CD8-positive, alpha-beta T cell (primary cell): ENCODE measurements at places on chromosomes 11 and 22.
A peak's percentile ranks its signal among the peaks of the same experiment; 100 is the strongest.

DNA sequence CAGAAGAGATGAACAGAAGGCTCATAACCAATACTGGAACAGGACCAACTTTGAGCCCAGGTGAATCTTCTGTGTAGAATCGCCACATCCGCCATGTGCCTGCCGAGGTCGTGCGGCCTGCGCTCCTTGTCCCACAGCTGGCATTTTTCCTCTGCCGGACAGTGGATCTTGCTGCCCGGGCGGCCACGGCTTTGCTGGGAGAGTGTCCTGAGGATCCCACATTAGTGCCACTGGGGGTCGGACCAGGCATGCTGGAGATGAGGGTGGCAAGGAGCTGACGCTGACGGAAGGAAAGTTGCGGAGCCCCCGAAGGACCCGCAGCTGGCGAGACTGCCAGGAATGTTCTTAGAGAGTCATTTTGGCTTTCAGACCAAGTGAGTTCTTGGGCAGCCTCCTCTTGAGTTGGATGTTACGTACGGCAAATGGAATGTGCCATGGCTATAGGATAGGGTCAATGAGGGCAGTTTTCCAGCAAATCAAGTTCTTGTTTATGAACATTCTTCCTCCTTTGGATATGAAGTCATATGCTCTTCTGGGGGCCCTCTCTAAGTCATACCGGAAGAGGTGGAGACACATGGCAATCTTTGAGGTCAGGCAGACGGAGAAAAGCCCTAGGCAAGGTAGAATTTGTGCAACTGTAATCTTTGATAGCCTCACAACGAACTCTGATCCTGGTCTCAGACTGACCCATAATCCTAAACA lies 57.4 kb upstream of the NUP160 start:
- DNase-seq, result no peak

DNA sequence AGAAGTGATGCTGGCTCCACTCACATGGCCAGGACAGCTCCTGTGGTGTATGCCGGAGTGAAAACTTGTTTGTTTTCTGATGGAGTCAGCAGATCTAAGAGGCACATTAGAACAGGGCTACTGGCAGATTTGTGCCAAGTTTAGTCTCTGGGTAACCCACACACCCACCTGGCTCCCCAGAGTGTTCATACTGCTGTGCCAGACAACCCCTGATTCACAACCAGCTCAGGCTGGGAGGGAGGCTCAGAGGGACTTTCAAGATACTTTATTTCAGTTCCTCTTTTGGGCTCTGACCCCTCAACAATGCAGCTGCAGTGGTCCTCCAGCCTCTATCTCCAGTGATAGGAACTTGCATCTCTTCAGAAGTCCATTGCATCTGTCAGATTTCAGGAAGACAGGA lies 8.5 kb downstream of the NTM start:
- no peak for DNase-seq

DNA sequence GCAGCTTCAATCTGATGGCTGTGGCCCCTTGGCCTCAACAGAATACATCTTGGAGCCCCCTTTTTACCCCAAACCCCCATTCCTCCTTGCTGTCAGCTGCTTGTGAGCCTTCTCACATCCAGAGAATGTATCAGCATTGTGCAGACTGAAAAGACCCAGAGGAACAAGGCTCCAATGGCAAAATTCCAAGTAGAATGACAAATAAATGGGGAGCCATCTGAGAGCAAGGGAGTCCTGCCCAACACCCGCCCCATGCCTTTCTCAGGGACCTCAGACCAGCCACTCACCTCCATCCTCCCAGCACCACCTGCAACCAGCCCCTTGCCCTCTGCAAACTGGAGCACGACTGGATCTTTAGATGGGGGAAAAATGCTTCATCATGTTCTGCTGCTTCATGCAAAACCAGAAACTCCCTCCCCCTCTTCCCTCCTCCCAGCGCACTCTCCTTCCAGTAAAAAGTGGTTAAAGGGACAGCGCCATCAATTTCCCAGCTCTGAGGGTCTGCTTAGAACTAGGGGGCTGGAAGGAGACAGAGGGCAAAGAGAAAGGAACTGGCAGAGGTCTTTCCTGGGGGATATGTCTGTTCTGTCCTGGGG lies 2.2 kb upstream of the NEFH start:
- DNase-seq, result no peak

- DNase-seq, result no peak
These were observed 211.7 kb downstream of the C11orf91 start for GRCh38 chr11:33488971-33489370.

- DNase-seq, result no peak
These were observed 423 bp upstream of the RTN3 start for GRCh38 chr11:63680834-63681320.

DNA sequence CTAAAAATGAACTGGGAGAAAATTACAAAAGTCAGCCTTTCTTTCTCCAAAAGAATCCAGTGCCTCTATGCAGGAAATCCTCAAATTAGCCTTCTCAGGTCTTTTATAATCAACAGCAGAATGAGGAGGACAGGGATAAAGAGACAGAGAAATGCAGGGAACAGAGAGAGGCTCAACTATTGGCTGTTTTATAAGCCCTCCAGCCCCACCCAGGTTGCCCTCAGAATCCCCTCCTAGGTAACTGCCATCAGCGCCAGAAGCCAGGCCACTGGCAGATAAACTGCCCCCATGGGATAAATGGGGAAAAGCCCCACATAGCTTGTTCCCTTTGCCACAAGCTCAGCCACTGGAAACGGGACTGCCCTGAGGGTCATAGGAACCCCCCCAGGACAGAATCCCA lies 10.9 kb upstream of the HMOX1 start:
- DNase-seq, result no peak

- DNase-seq, result peak; percentile 17
These were observed 579 bp upstream of the CABP7 start for GRCh38 chr22:29718949-29719898.

- no peak for DNase-seq
These were observed 1.8 kb downstream of the GAS2 start for GRCh38 chr11:22668005-22668796.

DNA sequence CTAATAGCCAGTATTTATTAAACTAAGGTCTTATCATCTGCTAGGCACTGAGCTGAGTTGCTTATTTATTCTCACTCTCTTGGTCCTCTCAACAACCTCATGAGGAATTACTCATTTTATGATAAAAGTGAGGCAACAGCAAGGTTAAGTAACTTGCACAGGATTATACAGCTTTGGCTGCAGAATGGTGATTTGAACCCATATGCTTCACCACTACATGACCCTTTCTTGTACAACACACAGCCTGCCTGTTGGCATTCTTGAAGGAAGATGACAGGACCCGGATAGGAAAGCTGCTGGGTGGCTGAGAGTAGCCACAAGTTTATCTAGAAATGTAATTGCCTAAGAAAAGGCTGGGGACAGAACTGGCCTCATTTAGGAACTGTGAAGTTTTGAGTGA lies 5.3 kb upstream of the PARVA start:
- no peak for DNase-seq

- no peak for DNase-seq
These were observed 7.1 kb downstream of the MYEOV start for GRCh38 chr11:69301081-69301454.

DNA sequence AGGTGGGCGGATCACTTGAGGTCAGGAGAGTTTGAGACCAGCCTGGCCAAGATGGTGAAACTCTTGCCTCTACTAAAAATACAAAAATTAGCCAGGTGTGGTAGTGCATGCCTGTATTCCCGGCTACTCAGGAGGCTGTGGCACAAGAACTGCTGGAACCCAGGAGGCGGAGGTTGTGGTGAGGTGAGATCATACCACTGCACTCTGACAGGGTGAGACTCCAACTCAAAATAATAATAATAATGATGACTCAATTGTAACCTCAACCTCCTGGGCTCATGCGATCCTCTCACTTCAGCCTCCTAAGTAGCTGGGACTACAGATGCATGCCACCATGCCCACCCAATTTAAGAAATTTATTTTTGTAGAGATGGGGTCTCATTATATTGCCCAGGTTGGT lies 15.6 kb upstream of the CHRNA10 start:
- DNase-seq, result no peak

- DNase-seq, result no peak
These were observed 98.9 kb upstream of the ISX start for GRCh38 chr22:34966980-34967565.

- DNase-seq, result no peak
These were observed 12.0 kb downstream of the KCNQ1OT1 start for GRCh38 chr11:2687782-2688191.

DNA sequence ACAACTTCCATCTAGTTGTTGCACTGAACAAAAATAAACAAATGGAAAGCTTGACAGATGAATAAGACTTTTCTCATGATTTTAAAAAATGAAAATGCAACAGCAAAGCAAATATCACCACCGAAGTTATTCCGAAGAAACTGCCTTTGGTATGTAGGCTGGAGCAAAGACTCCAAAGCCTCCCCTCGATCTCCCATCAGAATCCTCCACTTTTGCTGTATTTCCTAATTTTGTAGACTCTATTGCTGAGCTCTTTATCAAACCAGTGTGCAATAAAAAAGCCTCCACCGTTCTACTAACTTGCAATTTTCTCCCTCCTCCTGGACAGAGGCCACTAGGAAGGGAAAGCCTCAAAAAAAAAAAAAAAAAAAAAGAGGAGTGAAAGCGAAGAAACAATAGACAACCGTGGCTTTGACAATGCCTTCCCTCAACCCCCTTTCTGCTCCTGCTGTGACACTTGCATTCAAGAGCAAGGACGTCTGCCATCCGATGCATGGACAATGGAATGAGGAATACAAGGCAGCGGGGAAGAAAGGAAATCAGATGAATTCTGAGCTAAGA lies 190.9 kb upstream of the BLID start:
- no peak for DNase-seq

GRCh38 chr11:76641905-76642304 lies 28.6 kb downstream of the LRRC32 start:
- no peak for DNase-seq

GRCh38 chr22:46011627-46012181 lies 34.7 kb upstream of the WNT7B start:
- DNase-seq, result peak; percentile 15

DNA sequence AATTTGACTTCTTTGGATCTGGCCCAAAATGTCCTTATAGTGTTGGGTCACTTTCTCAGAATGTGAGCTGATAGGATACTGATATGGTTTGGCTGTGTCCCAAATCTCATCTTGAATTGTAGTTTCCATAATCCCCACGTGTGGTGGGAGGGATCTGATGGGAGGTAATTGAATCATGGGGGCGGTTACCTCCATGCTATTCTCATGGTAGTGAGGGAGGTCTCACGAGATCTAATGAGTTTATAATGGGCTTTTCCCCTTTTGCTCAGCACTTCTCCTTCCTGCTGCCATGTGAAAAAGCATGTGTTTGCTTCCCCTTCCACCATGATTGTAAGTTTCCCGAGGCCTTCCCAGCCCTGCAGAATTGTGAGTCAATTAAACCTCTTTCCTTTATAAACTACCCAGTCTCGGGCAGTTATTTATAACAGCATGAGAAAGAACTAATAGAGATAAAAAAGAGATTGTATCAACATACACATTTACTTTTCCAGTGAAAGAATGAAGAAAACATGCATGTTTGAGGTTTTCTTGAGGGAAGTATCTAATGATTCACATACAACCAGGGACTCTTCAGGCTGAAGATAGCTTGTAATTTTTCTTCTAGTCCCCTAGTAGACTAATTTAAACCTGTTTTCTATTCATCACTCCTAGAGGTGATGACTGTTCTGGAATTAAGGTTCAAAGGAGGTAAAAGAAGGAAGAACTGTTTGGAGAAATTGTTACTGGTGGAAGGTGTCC lies 17.3 kb upstream of the CSTF3 start:
- DNase-seq, result no peak

GRCh38 chr11:8721609-8722500 lies 39.3 kb downstream of the RPL27A start:
- no peak for DNase-seq

GRCh38 chr22:50080077-50080465 lies 5.2 kb downstream of the MLC1 start:
- DNase-seq, result no peak

- DNase-seq, result no peak
These were observed 8.8 kb upstream of the MED17 start for GRCh38 chr11:93775289-93775688.

- DNase-seq, result no peak
These were observed 81.4 kb downstream of the TBC1D22A start for GRCh38 chr22:46843821-46844255.

- no peak for DNase-seq
These were observed 3.8 kb downstream of the SRSF8 start for GRCh38 chr11:95070471-95070870.

GRCh38 chr22:38935023-38935422 lies 22.4 kb upstream of the APOBEC3A start:
- DNase-seq, result no peak

DNA sequence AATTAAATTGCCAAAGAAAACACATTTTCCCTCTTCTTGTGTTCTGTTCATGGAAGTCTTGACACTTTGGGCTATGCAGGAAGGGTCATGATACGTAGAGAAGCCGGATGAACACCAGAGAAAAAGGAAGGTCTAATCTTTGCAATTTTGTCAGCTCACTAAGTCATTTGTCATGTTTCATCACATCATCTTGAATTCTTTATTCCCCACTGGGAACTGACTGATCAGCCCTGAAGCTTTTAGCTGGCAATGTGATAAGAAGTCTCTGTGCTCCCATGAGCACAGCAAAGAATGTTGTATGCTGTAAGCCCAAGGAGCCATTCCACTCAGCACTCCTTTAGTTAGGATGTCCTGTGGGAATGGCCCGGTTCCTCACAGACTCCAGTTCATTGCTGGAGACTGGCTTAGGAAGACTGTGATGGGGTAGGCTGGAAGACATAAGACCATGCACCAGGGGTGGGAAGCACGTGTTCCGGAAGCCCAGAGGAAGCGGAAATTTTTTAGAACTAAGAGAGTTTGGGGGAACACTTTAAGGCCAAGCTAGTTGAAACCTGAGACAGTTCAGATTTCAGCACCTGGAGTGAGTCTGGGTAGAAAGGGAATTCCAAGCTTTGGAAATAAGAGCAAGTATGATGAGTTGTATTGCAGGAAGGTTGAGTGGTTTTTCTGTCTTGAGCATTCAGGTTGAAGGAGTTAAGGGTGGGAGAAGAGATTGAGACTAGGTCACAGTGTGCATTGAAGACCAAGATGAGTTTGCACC lies 306.7 kb upstream of the MTNR1B start:
- no peak for DNase-seq

GRCh38 chr11:111445586-111445985 lies 66.5 kb upstream of the POU2AF1 start:
- DNase-seq, result no peak

DNA sequence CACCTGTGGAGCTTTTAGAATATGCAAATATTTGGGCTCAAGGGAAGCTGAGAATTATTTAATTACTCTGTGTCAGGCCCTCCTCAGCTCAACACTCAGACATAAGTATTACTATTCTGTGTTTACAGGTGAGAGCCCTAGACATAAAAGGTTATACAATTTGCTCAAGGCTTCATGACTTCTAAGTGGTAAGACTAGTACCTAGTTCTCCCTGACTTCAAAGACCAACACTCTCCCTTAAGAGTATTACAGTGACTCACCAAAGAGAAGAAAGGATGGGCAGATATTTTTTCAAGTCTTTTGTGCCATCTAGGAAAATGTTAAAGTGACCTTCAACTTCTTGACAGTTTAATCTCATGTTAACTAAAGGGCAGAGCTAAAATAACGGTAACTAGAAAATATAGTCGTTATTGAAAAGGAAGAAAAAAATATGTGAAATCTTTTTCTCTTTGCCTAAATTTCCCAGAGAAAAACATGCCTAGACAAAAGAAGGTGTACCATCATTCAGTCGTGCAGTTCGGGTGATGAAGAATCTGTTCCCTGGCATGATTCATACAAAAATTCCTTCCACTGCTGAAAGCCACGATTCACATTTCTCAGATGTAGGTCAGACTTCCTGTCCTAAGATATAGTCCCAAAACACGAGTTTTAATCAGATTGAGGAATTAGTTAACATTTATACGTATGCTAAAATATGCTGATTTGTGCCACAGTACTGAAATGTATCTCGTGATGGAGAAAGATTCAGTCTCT lies 849.1 kb upstream of the API5 start:
- DNase-seq, result no peak
